ENCODE measurements at places on chromosomes 4 and X. TPM values are rescaled to one million over a fixed set of nuclear protein-coding genes. Genes with fewer than 3 reads are reported as not detected.

Gene PARM1
- total RNA-seq, result 0.44 TPM

- no peaks in the 10 kb centered on the region for H3K36me3 ChIP-seq
- H3K4me1 ChIP-seq, result no peaks in the 10 kb centered on the region
- DNase-seq, result no peak
- no peak overlapping the region for H3K27ac ChIP-seq
These were observed 1.2 kb downstream of the SLC2A9 start for GRCh38 chr4:10020106-10020505.

- no peaks in the 10 kb centered on the region for H3K27me3 ChIP-seq
- DNase-seq, result no peak
- no peaks in the 10 kb centered on the region for H3K36me3 ChIP-seq
- H3K27ac ChIP-seq, result no peak overlapping the region
- no peak overlapping the region for H3K4me3 ChIP-seq
These were observed 211.0 kb downstream of the NWD2 start for GRCh38 chr4:37455301-37456131.

GRCh38 chr4:60579335-60579734, 620.8 kb upstream of the ADGRL3 start:
- H3K27me3 ChIP-seq, result no peaks in the 10 kb centered on the region
- H3K36me3 ChIP-seq, result no peaks in the 10 kb centered on the region
- no peaks in the 10 kb centered on the region for H3K4me1 ChIP-seq
- H3K4me3 ChIP-seq, result no peak overlapping the region
- no peak for DNase-seq

Gene NAP1L5
- 0.28 TPM for total RNA-seq

Gene DCAF8L1
- 0.15 TPM for total RNA-seq

All from PC-9 (cell line).